ENCODE measurements at places on chromosomes 6 and 20. TPM values are rescaled to one million over a fixed set of nuclear protein-coding genes. Genes with fewer than 3 reads are reported as not detected.

The DLGAP4 gene
- total RNA-seq, result 46.3 TPM

The POPDC3 gene
- 47.8 TPM for total RNA-seq

The COL11A2 gene
- total RNA-seq, result 1.1 TPM

The ESR1 gene
- 1.4 TPM for total RNA-seq

The LHFPL5 gene
- not detected for total RNA-seq

The PBOV1 gene
- total RNA-seq, result not detected

The RGS17 gene
- total RNA-seq, result 0.05 TPM

The MARCKS gene
- total RNA-seq, result 28.4 TPM

The HMGCLL1 gene
- total RNA-seq, result 2.2 TPM

The HDGFL1 gene
- not detected for total RNA-seq

The SYNJ2 gene
- total RNA-seq, result 15.0 TPM

The PREP gene
- total RNA-seq, result 26.6 TPM

The FUT9 gene
- total RNA-seq, result not detected

The RALGAPA2 gene
- total RNA-seq, result 16.5 TPM

The ZNF292 gene
- total RNA-seq, result 35.0 TPM

The SLC16A10 gene
- 12.1 TPM for total RNA-seq

The RIPOR3 gene
- 8.3 TPM for total RNA-seq

The CLPSL2 gene
- total RNA-seq, result not detected

The CCDC170 gene
- total RNA-seq, result 0.38 TPM

The NOTCH4 gene
- total RNA-seq, result 24.4 TPM

The C6orf58 gene
- total RNA-seq, result not detected

The SEL1L2 gene
- 1.7 TPM for total RNA-seq

The MYO6 gene
- total RNA-seq, result 4.7 TPM

The MCM9 gene
- total RNA-seq, result 4.5 TPM

The HMGN4 gene
- total RNA-seq, result 29.0 TPM

The VSTM2L gene
- 17.7 TPM for total RNA-seq
